ENCODE measurements at places on chromosomes 2 and 18. TPM values are rescaled to one million over a fixed set of nuclear protein-coding genes. Genes with fewer than 3 reads are reported as not detected.
A peak's percentile ranks its signal among the peaks of the same experiment; 100 is the strongest.

- DNase-seq, result no peak
These were observed 14.6 kb upstream of the DYNC2LI1 start for GRCh38 chr2:43759195-43759594.

DNA sequence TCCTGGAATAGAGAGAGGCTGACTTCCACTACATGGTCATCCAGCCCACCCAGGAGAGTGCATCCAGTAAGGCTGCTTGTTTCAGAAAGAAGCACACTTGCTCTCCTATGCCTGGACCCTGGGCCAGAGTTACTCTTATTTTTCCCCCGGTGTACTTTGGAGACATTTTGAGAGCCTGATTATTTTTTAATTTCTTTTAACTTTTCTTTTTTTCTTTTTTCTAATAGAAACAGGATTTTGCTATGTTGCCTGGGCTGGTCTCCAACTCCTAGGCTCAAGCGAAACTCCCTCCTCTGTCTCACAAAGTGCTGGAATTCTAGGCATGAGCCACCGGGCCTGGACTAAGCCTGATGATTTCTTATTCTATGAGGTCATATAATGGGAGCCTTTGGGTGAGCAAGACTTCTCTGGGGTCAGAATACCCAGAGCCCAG is 62.2 kb downstream of the RPL37A start:
- DNase-seq, result peak; percentile 44

DNA sequence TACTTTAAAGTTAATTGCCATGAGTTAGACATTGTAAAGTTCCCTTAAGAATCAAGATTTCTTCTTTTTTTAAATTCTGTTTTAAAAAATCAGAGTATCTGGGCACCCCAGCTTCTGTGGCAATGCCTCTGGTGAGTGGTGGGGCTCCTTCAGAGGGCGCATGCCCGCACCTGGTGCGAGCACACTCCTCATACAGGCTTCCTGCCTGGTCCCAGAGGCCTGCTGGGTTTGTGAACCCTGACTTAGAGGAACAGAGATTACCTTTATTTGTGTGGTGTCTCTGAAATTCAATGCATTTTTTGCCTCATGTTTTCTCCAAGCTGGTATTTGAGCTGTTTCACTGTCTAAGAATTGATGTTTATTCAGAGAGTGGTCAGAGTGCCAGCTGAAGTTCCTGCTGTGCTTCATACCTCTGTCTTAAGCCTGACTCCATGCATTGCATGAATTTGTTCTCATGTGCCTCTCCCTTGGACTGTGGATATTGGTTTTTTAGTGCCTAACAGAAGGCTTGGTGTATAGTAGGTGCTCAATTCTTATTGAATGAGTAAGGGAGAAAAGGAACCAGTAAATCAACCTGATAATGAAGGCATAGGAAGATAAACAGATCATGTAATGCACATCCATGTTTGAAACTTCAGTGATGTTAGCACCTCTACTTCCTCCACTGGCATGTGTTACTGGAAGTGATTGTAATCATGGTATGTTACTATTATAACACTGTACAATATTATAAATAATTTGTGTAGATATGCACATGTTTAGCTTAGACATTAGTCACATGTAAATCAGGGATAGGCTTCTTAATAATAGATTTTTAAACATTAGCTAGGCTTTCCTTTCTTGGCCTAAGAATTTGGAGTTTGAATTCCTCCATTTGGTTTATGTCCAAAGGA is 29.0 kb downstream of the PHLPP1 start:
- no peak for DNase-seq

- DNase-seq, result no peak
These were observed 88.1 kb downstream of the CMPK2 start for GRCh38 chr2:6777626-6778025.

DNA sequence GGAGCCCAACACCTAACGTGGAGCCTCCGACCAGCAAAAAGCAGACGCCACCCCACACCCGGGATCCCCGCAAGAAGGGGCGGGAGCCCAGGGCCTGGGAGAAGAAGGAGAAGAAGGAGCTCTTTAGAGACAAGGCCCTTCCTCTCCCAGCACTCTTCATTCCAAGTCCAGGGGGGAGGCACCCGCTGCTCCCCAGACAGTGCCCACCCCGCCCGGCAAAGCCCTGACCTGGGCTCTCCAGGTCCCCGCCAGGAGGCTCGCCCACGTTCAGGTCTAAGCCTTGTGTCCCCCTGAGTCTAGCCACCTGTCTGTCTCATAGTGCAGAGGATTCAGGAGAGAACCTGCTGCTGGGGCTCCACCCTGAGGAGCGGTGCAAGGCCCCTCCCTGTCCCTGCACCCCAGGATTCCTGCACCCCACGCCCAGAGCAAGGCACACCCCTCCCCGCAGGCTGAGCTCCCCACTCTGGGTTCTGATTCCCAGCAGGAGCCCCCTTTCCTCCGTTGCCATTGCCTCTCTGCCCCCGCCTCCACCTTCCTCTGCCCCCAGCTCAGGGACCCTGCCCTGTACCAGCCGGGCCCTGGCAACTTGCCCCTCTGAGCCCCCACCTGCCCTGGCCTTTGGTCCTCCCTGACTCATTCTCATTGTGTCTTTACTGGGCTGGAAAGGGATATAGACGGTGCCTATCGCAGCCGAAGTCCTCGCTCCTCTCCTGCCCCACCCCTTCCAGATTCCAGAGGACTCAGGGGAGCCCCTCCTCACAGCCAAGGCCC is 33.5 kb upstream of the GPC1 start:
- peak; percentile 60 for DNase-seq

DNA sequence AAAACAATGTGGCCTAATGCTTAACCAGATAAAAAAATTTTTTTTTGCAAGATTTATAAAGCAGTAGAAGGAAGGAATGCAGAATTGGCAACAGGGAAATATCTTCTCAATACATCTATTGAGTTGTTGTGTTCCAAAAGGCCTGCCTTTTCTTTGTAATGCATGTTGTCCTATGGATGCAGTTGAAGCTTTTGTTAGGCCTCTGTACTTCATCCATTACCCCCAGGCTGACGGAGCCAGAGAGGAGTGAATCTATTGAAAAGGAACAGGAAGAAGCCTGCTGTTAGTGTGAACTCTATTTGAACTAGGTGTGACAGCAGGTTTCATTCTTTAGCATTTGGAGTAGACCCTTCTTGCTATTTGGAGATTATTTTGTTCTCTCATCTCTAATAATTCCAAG is 56.5 kb downstream of the MTX2 start:
- no peak for DNase-seq

- DNase-seq, result no peak
These were observed 34.4 kb downstream of the YPEL5 start for GRCh38 chr2:30181176-30181575.

DNA sequence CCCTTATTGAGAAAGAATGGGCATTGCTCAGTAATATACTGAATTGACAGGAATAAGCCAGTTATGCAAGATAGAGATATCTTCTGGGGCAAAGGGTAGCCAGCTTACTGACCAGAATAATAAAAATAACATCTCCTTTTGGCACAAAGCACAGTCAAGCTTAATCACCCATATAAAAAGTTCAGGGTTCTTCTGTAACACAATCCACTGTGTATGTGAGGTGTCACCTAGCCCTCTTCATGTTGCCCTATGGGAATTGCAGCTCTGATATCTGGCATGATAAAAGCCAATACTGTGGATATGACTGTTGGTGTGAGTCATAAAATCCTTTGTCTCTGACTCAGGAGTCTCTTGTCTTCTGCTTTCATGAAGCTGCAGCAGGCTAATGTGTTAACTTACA is 90.8 kb downstream of the DSEL start:
- DNase-seq, result no peak

DNA sequence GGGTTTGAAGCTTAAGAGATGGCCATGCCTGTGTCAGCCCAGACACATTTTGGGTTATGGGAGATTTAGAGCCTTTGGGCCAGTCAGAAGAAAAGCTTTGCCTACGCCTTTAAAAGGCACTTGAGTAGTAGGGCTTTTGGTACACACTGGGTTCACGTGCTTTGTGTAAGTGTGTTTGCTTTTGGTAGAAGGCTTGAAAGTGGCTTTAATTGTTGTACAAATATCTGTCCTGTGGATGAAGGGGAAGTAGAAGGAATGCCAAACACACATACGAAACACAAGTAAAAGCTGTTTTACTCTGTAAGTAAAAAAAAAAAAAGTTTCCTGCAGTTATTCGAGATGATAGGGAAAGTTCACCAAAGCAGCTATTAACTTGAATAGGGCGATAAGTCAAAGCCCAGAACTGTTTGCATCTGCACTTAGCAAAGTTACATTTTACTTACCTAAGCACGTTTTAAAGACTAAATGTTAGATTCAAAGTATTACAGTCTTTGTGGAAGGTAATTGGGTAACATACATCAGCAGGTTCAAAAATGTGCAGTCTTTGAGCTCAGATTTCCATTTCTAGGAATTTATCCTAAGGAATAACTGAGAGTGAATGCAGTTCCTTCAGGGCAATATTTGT is 75.4 kb downstream of the STK25 start:
- DNase-seq, result peak; percentile 75

DNA sequence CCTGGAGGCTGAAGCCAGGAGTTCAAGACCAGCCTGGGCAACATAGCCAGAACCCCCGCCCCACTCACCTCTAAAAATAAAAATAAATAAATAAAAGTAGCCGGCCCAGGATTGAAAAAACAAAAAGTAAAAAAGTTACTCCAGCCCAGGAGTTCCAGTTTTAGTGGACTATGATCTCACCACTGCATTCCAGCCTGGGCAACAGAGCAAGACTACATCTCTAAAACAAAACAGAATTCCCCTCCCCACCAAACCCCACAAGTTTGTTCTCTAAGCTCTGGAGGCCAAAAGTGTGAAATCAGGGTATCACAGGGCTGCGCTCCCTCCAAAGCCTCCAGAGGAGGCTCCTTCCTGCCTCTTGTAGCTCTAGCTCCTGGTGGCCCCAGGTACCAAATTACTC is 1.7 kb downstream of the D2HGDH start:
- DNase-seq, result no peak

DNA sequence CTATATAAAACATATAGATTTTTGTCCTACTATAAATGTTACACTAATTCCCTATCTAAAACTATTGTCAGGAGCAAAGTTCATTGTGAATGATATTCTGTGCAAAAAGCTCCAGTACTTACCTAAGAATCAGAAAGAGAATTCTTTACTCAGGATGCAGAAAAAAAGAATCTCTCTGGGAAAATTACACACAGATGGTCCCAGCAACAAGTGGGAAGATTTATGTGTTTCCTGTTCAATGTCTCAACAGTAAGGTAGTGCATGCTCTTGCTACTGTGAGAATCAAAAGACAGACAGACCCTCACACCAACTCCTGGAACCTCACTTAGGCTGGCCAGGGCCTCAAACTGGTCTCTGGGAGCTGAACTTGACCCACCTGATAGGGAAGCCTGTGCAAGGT is 11.2 kb upstream of the NAPG start:
- DNase-seq, result no peak

- DNase-seq, result no peak
These were observed 479 bp downstream of the GPATCH11 start for GRCh38 chr2:37084797-37085196.

- DNase-seq, result no peak
These were observed at the start of gene SERPINB7 for GRCh38 chr18:63775166-63775730. Gene SERPINB7 (plus strand): TSS chr18:63775418. CDS start chr18:63782373, 6,955 bp downstream.

- peak; percentile 48 for DNase-seq
These were observed 808.1 kb downstream of the RNF144A start for GRCh38 chr2:7725171-7725849.

LBX2 gene
- total RNA-seq, result 2.2 TPM

GRCh38 chr2:207854484-207855440 is 85.1 kb upstream of the FZD5 start:
- DNase-seq, result no peak

- no peak for DNase-seq
These were observed 559 bp downstream of the MYL12A start for GRCh38 chr18:3248062-3248657.

GRCh38 chr18:22975508-22975907 is 42.4 kb downstream of the RBBP8 start:
- no peak for DNase-seq

DNA sequence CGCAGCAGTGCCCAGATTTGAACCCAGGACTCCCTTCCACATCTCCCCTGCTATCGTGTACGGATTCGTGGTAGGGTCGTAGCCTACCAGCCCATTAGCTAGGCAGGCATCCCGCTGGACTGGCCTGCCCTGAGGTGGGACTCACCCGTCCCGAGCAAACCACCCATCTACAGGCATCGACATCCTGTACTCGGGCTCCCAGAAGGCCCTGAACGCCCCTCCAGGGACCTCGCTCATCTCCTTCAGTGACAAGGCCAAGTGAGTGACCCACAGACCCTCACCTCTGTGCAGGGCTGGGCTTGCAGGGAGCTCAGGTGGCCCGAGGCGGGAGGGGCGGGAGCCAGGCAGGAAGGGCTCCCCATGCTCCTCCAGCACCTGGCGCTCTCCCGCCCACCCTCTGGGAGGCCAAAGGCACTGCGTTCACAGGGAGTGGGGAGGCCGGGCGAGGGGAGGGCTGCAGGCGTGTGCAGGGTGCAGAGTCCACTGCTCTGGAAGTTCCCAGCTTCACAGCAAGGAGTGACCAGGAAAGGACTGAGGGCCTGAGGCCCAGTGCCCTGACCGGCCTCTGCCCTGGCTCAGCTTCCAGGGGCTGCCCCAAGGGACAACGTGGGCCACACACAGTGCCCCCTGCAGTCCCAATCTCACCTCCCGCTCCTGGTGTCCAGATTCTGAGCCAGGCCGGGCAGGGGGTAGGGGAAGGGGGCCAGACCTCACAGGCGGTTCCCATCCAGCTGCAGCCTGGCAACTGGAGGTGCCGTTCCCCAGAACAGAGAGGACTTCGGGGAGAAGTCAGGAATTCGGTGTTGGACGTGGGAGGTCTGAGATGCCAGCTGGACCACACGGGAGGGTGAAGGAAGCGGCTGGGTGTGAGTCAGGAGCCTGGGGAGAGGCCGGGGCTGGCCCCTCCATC is 5.4 kb downstream of the AGXT start:
- DNase-seq, result peak; percentile 37

DNA sequence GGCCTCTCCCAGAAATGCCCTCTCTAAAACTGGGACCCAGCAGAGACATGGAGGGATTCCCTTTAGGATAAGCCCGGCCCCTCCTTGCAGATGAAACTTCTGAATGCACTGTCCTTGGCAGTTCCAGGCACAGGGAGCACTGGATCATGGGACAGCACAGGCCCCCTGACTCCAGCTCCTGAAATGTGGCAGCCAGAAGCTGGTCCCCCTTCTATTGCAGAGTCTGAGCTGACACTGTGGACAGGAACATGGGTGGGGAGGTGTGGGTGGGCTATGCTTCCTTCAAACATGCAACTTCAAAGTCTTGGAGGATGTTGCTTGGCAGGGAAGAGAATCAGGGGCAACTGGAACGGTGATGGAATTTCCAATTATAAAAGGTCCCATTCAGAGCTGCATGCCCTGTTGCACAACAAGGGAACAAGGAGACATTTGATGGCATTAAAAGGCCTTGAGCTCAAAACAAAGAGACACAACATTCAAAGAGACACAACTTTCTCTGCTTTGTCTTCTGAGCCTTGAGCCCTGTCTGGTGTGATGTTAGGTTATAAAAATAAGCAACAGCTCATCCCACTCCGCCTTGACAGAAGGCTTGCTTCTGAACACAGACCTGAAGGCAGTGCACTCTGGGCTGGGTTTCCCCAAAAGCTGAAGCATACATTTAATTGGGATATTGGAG is 239.0 kb downstream of the OSR1 start:
- DNase-seq, result no peak

DNA sequence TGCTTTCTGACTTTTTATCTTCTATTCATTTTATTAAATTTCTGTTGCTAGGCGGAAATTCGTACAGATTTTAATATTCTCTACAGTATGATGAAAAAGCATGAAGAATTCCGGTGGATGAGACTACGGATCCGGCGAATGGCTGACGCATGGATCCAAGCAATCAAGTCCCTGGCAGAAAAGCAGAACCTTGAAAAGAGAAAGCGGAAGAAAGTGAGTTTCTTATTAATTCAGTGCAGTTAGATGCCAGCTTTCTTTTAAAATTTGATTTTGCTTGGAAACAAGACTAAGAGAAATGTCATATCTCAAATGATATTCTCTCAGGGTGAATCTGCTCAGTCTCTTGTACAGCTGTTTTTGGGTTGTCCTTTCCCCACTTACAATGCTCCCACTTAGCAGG is 84.3 kb downstream of the MGAT5 start:
- no peak for DNase-seq
